ENCODE measurements at places on chromosomes 5 and 9. TPM values are rescaled to one million over a fixed set of nuclear protein-coding genes. Genes with fewer than 3 reads are reported as not detected.

PCDHB9 gene
- 0.30 TPM for total RNA-seq

SMU1 gene
- total RNA-seq, result 31.5 TPM

CCNO gene
- total RNA-seq, result 0.30 TPM

TMED9 gene
- total RNA-seq, result 251 TPM

VCAN gene
- total RNA-seq, result 735 TPM

BARX1 gene
- not detected for total RNA-seq

ZNF169 gene
- total RNA-seq, result 2.1 TPM

C9 gene
- total RNA-seq, result 1.4 TPM

ECSCR gene
- 12.6 TPM for total RNA-seq

C9orf50 gene
- total RNA-seq, result not detected

ARL10 gene
- total RNA-seq, result 7.3 TPM

MLANA gene
- not detected for total RNA-seq

PCDHB12 gene
- 0.23 TPM for total RNA-seq

FBN2 gene
- 0.38 TPM for total RNA-seq

NR4A3 gene
- 0.23 TPM for total RNA-seq

UAP1L1 gene
- 12.9 TPM for total RNA-seq

SUB1 gene
- 104 TPM for total RNA-seq

Data from smooth muscle cell of the coronary artery (primary cell).